ENCODE measurements at places on chromosomes 7 and 10. TPM values are rescaled to one million over a fixed set of nuclear protein-coding genes. Genes with fewer than 3 reads are reported as not detected.

The PKD1L1 gene
- 1.6 TPM for polyA plus RNA-seq

The ATRNL1 gene
- 0.07 TPM for polyA plus RNA-seq

DNA sequence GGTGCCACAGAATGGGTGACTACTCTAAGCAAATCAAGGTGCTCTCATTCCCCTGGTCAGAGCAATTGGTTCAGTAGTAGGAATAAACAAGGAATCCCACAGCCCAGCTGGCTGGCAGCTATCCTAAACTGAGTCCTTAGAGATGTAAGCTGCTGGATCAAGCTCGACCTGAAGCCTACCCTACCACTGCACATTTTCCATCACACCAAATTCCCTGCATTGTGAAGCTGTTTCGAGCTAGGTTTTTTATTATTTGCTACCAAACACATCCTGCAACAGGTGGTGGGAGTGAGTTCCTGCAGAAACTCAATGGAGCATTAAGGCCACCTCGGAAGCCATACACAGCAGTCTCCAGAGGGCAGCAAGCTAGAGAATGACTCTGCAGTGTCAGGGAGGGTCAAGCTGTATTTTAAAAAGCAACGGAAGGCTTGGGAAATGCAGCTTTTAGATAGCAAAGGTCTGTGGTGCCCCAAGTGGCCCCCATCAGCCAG lies 33.7 kb upstream of the TNRC18 start:
- no peak for DNase-seq

The RNF32 gene
- polyA plus RNA-seq: 0.22 TPM

- DNase-seq: no peak
Observed at GRCh38 chr10:104449391-104449790, 95.8 kb downstream of the CFAP58 start.

The SFRP4 gene
- 0.20 TPM for polyA plus RNA-seq

DNA sequence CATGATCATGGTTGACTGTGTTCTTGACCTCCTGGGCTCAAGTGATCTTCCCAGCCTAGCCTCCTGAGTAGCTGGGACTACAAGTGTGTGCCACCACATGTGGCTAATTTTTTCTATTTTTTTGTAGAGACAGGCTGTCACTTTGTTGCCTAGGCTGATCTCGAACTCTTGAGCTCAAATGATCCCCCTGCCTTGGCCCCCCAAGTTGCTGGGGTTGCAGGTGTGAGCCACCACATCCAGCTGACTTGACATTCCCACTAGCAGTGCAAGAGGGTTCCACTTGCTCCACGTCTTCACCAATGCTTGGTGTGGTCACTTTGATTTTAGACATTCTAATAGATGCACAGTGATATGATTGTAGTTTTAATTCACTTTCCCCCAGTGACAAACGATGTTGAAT lies 25.1 kb downstream of the CYP26A1 start:
- DNase-seq: no peak

DNA sequence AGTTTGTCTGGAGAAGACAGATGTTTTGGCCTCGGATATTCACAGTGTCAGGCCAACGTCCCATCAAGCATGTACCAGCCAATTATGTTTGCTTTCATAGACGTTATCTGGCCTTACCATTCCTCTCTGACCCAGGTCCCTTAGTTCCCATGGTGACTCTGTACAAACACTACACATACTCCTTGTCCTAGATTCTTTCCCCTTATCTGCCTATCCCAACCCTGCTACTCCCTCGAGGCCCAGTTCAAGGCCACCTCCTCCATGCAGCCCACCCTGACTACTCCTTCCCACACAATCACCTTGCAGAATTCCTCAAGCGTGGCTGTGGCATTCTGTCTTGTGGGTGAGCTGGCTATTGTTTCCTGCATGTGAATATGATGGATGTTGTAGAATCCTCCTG lies 155.2 kb downstream of the PRKAG2 start:
- no peak for DNase-seq

DNA sequence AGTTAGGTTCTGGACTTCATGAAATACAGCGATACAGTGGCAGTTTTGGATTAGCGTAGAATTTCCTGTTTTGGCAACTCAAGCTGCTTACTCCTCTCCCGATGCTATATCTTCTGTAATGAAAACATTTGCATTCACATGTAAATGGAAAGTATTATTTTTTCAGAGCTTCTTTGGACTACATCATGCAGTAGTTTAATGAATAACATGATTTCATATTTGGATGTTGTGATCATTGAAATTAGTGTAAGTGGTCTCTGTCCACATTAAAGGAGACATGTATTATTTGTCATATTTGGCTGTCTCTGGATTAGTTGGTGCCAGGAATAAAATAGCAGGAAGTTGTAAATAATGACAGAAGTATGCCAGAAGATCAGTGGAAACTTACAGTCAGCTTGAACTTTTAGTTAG lies 331.6 kb downstream of the GFRA1 start:
- DNase-seq: no peak

GRCh38 chr7:23306936-23307521 lies 7.9 kb downstream of the MALSU1 start:
- no peak for DNase-seq

GRCh38 chr10:111084366-111085255 lies 7.8 kb downstream of the ADRA2A start:
- DNase-seq: no peak

The CCDC146 gene
- polyA plus RNA-seq: 7.5 TPM

The ANXA11 gene
- polyA plus RNA-seq: 160 TPM

DNA sequence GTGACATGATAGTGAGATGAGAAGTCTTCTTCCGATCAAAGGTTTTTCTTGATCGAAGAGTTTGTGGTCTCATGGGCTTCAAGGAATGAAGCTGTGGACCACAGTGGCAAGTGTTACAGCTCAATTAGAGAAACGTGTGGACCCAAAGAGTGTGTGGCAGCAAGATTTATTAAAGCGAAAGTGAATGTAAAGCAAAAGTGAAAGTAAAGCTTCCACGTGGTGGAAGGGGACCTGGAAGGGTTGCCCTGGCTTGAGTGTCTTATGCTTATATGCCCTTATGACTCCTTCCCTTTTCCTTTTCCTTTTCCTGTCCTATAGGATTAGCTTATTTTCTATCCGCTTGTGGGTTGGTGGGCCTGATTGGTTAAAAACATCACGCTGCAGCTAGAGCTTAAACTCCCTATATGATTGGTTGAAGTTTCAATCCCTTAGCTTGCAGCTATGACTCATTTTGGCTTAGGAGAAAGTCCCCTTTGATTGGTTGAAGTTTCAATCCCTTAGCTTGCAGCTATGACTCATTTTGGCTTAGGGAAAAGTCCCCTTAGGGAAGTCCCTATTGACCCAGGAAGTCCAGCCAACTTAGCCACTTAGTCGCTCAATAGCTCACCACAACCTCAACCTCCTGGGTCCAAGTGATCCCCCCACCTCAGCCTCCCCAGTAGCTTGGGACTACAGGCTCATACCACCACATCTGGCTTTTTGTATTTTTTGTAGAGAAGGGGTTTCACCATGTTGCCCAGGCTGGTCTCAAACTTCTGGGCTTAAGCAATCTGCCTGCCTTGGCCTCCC lies 34.7 kb downstream of the MRPS24 start:
- no peak for DNase-seq

- DNase-seq: no peak
Observed at GRCh38 chr7:112533591-112533990, 52.8 kb downstream of the LSMEM1 start.

DNA sequence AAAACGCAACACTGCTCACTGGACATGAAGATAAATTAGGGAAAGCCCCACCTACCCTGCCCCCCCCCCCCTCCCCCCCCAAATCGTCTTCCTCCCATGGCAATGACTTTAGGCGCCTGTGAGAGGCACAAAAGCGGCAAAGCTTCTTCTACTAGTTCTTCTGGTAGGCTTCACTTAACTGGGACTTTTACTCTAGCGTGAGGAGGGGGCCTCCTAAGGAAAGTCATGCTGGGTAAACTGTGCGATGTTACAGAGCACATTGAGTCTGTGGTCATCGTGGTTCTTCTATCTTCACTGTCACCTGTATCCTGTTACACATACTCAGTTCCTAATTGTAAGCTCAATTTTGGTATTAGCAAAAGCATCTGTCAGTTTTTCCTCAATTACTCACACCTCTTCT lies 25.1 kb downstream of the HSPB1 start:
- DNase-seq: no peak

DNA sequence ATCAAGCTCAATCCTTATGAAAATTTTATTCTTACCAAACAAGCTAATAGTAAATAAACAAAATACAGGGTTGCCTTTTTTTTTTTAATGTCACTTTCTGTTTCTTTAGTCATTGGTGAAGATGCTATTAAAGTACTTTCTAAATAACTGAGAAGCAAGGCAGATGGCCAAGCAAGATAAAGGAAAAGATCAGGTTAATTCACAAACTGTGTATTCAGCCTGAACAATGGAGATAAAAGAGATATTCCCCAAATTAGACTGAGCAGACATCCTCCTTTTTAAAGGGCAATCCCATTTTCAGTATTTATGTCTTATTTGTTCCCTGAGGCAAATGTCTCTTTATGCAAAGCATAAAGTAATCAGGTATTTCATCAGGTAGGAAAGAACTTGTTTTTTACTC lies 23.1 kb upstream of the XRCC2 start:
- DNase-seq: no peak

DNA sequence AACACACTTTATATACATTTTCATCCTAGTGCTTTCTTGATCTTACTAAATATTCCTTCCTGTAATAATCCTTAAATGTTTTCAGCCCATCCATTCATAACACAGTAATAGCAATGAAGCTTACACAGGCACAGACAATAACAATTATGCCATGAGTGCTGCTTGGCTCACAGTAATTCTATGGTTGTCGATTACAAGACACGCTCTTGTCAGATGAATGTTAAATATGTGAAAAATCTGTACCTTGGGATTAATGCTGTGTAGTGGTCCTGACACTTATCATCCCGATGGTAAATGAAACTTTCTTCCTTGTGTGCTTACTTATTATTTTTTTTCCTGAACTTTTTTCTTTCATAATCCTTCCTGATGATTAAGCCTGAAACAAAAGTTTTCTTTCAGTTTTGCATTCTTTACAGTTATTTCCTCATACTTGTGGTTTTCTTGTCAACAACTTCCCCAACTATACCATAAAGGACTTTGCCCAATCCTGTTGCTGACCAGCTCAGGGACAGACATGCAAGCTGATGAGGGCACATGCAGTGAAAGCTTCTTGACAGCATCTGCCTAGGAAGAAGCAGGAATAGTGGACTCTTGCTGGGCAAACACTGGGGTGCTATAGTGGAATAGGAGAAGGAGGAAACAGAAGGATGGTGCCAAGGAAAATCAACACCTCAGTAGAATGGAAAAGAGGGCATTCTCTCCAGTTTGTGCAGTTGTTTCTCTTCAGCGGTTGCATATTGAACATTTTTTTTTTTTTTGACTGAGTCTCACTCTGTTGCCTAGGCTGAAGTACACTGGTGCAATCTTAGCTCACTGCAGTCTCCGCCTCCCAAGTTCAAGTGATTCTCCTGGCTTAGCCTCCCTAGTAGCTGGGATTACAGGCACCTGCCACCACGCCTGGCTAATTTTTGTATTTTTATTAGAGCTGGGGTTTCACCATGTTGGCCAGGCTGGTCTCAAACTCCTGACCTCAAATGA lies 6.7 kb upstream of the MGAM2 start:
- DNase-seq: no peak

The INA gene
- polyA plus RNA-seq: not detected

DNA sequence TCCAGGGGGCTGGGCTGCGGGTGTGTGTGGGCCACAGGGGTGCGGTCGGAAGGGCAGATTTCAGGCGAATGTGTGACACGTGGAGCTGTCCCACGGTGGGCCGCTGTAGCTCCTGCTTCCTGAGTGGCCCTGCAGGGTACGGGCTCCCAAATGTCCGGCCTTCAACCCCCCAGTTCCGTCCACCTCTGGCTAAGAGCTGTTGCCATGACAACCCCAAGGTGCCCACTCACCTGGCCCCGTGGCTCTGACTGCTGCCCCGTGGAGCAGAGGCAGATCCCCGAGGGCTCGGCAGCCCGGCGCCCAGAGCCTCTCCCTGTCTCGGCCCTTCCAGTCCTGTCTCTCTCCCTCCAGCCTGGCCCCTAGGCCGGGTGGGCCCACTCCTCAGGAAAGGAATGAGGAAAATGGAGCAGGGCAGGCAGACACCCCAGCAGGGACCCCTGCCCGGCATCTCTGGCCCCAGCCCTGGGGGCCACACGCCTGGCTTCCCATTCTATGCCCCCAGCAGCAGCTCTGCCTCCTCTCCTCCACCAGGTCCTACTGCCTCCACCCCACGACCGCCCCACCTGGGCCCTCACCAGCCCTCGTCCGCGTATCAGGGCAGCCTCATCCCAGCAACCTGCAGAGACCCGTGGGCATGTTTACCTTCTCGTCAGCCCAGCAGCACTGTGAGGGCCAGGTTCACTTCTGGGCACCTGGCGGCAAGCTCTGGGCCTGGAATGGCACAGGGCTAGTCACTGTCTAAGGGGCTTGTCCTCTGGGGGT lies 215.6 kb downstream of the ELFN1 start:
- DNase-seq: no peak

GRCh38 chr10:120580918-120581895 lies 124.2 kb downstream of the PLPP4 start:
- no peak for DNase-seq

The ZNF107 gene
- polyA plus RNA-seq: 1.7 TPM

DNA sequence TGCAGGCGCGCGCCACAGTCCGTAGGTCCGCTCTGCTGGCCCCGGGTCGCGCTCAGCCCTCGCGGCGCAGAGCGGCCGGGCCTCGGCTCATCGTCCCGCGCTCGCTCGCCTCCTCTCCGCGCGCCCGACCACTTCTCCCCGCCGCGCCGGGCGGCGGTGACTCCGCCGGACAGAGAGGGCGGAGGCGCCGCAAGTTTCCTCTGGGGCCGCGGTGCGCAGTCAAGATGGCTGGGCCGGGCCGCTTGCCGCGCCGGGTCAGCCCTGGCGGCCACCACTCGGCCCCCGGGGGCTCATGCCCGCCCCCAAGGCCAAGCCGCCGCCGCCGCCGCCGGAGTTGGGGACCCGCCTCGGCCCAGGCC lies 441 bp downstream of the FZD8 start:
- no peak for DNase-seq

GRCh38 chr10:70690589-70690988 lies 18.3 kb downstream of the ADAMTS14 start:
- DNase-seq: no peak

GRCh38 chr10:86411852-86412560 lies 45.4 kb upstream of the GRID1 start:
- DNase-seq: no peak

DNA sequence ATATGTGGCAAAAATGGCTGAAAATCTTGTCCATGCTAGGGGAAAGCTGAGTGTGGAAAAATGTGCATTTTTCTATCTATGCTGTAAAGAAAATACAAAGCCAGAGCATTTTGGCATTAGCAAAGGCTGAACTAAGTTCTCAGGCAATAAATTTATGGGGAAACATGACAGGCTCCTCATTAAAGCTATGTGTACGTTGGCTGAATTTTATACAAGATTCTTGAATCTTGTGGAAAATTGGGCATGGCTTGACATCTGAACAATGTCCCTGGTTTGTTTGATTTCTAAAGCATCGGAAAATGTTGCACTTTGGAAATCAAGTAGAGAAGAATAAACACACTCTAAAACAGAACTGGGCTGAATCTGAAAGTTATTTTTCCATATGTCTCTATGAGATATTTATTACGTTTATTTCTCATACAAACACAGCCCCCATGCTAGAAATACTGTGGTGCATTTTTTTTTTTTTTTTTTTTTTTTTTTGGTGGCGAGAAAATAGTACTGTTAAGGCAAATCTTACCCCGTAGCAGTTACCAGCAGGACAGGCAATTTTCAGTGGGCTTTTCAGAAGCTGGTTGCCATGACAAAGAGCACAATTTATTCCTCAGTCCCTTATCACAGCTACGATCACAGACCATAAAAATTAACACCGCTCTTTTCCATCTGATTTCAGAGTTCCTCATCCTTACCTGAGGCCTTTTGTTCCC lies 16.9 kb downstream of the CPA1 start:
- DNase-seq: no peak

All from heart right ventricle (tissue), 16 donors.